Left colon (tissue), 2 donors: ENCODE measurements at places on chromosomes 2 and 18. TPM values are rescaled to one million over a fixed set of nuclear protein-coding genes. Genes with fewer than 3 reads are reported as not detected.
A peak's percentile ranks its signal among the peaks of the same experiment; 100 is the strongest.

The NEUROD1 gene
- 3.3 TPM for total RNA-seq

- no peak for DNase-seq
Measured at GRCh38 chr2:6893876-6894482, 16.4 kb downstream of the RSAD2 start.

The POTEJ gene
- 0.08 TPM for total RNA-seq

The GCA gene
- total RNA-seq, result 28.1 TPM

The LRRTM4 gene
- total RNA-seq, result not detected

The MC5R gene
- total RNA-seq, result not detected

- DNase-seq, result peak; percentile 18
Measured at GRCh38 chr2:49973917-49974368, 819.6 kb upstream of the FSHR start.

- DNase-seq, result no peak
Measured at GRCh38 chr18:21163647-21164547, 52.3 kb upstream of the ROCK1 start.

The LRRC30 gene
- total RNA-seq, result not detected

The CROCC2 gene
- not detected for total RNA-seq

The NR4A2 gene
- total RNA-seq, result 9.7 TPM

DNA sequence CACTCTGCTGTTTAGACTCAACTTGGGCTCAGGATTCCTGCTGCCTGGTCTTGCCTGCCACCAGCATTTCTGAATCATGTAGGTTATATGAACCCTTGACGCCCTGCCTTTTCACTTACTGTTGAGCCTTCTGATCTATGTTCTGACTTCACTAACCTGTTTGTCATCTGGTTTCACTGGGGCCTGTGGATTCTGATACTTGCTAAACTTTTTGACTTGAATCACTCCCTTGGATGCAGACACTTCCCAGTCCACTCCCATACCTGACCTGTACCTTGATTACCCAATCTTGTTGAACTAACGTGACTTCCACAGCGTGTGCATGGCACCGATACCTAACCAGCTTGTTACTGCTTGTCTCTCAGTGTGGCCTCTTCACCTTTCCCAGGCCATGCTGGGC lies 35.6 kb upstream of the SPAG16 start:
- no peak for DNase-seq

DNA sequence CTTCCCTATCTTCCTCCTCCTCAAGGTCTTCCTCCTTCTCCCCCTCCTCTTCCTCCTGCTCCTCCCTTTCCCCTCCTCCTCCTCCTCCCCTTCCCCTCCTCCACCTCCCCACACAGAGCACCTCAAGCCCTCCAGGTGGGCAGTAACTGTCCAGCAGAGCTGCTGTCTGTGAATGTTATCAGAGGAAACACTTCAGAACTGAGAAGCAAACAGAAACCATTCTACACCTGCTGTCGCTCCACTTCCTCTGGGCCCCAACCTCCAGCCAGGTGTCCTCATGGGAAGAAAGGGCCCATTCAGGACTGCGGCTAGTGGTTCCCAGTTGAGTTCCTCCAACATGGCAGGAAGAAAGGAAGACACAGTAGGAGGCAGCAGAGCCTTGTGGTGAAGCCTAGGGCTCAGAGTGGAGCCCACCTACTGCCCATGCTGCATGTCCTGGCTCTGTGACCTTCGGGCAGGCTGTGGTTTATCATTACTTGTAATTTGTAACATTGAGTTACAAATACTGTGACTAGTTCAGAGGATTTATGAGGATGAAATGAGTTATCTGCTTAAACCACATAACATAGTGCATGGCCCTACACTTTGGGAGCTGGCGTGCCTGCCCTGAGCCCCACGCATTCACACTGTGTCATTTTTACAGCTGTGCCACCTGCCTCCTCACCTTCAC lies 165.9 kb upstream of the ID2 start:
- DNase-seq, result no peak

The DOK6 gene
- total RNA-seq, result 0.45 TPM

- no peak for DNase-seq
Measured at GRCh38 chr2:129620411-129620810, 359.1 kb upstream of the RAB6C start.

GRCh38 chr2:173647681-173648311 lies 293.1 kb downstream of the CDCA7 start:
- no peak for DNase-seq
